ENCODE measurements at places on chromosomes 3 and 15. TPM values are rescaled to one million over a fixed set of nuclear protein-coding genes. Genes with fewer than 3 reads are reported as not detected.

Gene OSBPL10
- total RNA-seq = 88.1 TPM

Gene RBMS3
- total RNA-seq = 1.1 TPM

Gene PARL
- 82.3 TPM for total RNA-seq

Gene DPPA2
- not detected for total RNA-seq

Gene FETUB
- total RNA-seq = not detected

Gene PPARG
- 88.1 TPM for total RNA-seq

Gene CLDN18
- 0.08 TPM for total RNA-seq

Gene SERPINI2
- not detected for total RNA-seq

Gene TIMP4
- total RNA-seq = not detected

Gene CHRNA5
- 52.4 TPM for total RNA-seq

Gene HRH1
- 4.6 TPM for total RNA-seq

Gene GATM
- 7.6 TPM for total RNA-seq

Gene ARGFX
- total RNA-seq = not detected

Gene NAA50
- 208 TPM for total RNA-seq

Gene ROPN1
- total RNA-seq = not detected

Gene GOLGA6L4
- 2.7 TPM for total RNA-seq

Gene CMSS1
- 86.3 TPM for total RNA-seq

Gene WNT7A
- not detected for total RNA-seq

Gene FOXL2
- total RNA-seq = 12.7 TPM

Measured in Panc1 (cell line).